ENCODE measurements at places on chromosomes 16 and 17. TPM values are rescaled to one million over a fixed set of nuclear protein-coding genes. Genes with fewer than 3 reads are reported as not detected.

- DNase-seq: no peak
Measured at GRCh38 chr17:57375040-57375769, 118.9 kb downstream of the MSI2 start.

CCL1 gene
- polyA plus RNA-seq: not detected

CORO6 gene
- 0.67 TPM for polyA plus RNA-seq

- DNase-seq: no peak
Measured at GRCh38 chr17:11035681-11036080, 197.8 kb upstream of the PIRT start.

GRCh38 chr16:85019659-85020245, 7.8 kb upstream of the KIAA0513 start:
- no peak for DNase-seq

KRTAP4-9 gene
- polyA plus RNA-seq: not detected

GRCh38 chr16:1950559-1950958, 3.9 kb downstream of the RPL3L start:
- DNase-seq: no peak

DNA sequence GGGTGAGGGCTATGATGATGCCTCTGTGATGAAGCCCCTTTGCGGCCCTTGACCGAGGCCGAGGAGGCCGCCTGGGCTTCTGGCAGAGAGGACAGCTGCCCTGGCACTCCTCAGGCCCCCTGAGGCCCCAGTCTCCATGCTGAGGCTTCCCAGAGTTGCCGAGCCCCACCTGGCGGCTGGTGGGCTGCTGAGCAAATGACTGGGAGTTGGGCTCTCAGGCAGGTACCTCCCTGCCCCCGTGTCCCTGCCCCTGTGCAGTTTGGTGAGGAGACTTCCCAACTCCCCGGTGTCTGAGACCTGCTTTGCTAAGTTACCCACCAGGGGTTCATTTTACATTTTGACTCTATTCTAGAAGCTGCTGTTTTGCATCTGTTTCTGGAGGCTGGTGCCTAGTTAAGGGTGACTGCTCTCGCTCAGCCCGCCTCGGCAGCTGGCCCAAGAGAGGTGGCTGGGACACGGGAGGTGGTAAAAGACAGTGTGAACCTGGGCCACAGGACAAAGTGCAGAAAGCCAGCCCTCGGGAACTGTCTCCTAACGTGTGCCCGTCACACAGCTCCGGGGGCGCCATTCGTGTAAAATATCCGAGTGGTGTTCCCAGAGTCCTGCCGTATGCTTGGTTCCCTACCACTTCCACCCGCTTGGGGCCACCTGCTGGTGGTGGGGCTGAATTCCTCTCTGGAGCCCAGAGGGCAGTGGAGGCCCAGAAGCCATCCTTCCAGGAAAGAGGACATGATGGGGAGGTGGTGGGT, 134.5 kb downstream of the RAB11FIP4 start:
- peak; percentile 22 for DNase-seq
